ENCODE measurements at places on chromosomes 12 and 14.
A peak's percentile ranks its signal among the peaks of the same experiment; 100 is the strongest.

DNA sequence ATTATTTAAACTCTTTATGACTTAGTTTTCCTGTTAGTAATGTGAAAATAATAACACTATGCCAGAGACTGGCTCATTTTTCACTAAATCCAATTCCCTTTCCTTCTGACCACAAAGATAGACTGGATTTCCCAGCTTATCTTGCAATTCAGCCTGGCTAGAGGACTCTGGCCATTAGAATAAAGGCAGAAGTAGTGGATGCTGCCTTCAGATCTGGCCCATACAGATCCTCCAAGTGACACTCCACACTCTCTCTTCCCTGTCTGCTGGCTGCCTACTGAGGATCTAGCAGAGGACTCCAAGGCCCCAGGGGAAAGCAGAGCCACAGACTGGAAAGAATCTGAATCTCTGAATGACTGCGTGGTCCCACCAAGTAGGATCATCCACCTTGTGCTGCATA, 188.8 kb upstream of the LMNTD1 start:
- no peak for DNase-seq

DNA sequence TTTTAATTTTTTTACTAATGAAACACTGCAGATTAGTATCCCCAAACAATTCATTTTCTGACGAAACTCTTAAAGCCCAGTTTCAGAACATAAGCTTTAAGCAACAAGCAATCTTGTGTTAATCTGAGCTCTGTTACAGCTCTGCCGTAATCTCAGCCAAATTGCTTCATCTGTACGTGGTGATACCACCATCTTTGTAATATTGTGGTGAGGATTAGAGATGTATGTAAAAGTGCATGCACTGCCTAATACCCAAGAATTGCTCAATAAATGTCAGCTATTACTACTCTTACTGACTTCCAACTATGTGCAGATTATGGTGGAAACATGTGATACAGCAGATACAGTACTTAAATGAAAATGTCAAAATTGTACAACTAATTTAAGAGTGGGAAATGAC, 1.8 kb downstream of the AKAP5 start:
- DNase-seq = no peak

DNA sequence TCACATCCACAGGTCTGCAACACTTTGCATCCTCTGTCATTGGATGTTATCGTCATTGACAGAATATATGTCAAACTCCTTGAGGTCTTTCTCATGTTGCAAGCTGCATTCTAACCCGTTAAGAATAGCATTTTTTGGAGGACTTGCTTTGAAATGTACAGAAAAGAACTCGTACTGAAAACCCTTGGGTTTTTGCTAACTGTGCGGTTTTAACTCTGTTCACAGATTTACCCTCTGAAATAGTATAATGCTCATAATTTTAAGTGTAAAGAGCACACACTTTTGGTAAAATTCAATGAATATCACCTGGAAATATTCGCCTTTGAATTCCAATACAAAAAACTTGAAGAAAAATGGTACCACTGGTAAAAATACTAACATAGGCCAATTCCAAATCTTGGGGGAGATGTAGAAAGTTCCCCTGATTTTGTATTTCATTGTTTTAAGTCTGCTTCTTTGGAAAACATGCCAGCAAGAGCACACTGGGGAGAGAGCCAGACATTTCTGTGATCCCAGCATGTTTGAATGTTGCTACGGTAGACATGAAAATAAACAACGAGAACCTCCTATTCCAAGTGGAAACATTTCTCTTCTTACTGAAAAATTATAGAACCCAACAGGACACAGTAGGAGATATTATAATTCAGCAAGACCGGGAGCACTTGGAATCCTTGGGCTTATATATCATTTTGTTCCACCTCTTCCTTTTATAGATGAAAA, 446.0 kb downstream of the AEBP2 start:
- no peak for DNase-seq

GRCh38 chr14:92960706-92961566, 38.0 kb downstream of the CHGA start:
- DNase-seq = no peak

DNA sequence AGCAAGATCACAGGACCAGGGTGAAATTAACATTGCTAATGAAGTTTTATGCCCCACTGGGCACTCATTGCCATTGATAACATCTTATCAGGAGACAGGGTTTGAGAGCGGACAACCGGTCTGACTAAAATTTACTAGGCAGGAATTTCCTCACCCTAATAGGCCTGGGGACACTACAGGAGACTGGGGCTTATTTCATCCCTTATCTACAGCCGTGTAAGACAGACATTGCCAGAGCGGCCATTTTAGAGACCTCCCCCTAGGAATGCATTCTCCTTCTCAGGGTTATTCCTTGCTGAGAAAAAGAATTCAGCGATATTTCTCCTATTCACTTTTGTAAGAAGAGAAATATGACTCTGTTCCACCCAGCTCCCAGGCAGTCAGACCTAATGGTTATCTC, 8.3 kb downstream of the OR4K17 start:
- DNase-seq = no peak

DNA sequence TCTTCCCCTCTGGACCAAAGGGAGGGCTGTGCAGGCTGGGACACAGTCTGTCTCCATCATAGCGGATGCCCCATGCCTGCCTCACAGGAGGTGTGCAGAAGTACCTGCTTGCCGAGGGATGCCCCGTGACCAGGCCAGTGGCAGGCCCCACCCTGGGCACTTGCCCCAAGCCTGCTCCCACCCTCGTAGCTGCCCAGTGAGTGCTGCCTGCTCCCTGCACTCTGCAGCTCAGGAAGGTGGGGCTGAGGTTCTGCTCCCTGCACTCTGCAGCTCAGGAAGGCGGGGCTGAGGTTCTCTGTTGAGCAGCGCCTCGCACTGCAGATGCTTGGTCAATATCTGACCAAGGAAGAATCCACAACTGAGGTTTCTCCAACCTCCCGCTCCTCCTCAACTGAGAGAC, 6.9 kb downstream of the MMAB start:
- DNase-seq = no peak

DNA sequence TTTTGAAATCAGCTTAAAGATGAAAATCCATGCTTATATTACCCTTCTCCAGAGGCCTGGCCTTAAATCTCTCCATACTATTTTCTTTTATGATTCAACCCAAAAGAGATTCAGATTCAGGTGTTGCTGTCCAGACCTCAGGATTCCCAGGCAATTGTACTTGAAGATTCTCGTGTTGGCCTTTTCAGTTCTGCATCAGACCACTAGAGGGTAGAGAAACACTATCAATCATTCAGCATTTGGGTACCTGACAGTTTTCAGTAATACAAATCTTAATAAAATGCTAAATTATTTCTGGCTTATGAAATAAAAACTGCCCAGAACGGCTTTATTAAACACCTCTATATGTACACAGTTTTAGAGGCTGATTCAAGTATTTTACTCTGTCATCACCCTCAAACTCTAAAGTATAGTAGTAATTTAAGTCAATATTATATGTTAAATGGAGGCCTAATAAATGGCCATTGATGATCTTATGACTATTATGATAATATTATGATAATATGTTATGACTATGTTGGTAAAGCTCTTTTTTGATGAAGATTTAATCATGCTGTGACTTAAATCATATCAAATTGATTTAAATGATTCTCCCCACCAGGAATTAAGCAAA, 301.1 kb downstream of the DUSP6 start:
- DNase-seq = peak; percentile 82

- no peak for DNase-seq
These were observed 14.6 kb downstream of the BTG1 start for GRCh38 chr12:92130999-92131398.

- peak; percentile 68 for DNase-seq
These were observed 104.7 kb downstream of the RFLNA start for GRCh38 chr12:124399622-124400021.

DNA sequence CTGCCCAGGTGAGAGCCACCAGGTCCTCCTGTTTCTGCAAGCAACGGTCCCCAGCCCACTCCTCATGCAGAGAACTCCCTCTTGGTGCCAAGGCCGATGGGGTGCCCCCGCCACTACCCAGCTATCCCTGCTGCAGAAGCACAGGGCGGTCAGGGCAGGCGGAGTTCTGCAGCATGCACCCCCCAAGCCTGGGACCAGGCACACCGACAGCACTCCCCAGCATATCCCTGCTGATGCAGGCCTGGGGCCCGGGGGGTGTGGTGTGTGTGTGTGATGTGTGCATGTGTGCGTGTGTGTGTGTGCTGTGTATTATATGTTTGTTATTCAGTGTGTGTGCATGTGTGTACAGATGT, 27.7 kb upstream of the FZD10 start:
- no peak for DNase-seq

DNA sequence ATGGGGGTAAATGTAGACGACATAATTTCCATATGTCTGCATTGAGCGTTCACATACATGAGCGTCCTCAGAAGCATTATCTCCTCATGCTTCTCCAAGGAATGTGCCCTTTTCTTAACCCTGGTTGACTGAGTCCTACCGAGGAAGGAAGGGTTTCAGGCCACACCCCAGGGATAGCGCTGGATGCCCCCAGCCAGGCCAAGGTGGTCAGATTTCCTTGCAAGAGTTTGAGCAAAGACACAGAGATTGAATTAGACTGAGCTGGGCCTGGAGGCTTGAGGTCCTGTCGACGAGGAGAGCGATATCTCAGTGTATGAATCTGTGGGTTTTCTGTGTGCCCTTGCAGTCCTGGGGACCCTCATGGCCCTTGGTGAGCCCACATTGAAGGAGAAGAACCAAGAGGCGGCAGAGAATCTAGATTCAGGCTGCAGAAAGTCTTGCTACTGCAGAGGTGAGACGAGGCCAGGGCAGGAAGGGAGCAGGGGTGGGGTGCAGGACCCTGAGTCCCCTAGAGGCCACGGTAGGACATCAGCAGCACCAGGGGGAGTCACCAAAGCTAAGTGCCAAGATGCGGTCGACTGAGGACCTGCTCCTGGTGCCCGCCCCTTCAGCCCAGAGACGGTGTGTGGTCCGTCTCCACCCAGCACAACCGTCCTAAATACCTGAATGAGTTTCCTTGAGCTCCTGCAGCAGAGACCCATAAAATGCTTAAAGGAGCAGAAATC, 94.7 kb upstream of the DIO3 start:
- no peak for DNase-seq

GRCh38 chr12:27549236-27549800, 25.3 kb downstream of the PPFIBP1 start:
- DNase-seq = peak; percentile 68

DNA sequence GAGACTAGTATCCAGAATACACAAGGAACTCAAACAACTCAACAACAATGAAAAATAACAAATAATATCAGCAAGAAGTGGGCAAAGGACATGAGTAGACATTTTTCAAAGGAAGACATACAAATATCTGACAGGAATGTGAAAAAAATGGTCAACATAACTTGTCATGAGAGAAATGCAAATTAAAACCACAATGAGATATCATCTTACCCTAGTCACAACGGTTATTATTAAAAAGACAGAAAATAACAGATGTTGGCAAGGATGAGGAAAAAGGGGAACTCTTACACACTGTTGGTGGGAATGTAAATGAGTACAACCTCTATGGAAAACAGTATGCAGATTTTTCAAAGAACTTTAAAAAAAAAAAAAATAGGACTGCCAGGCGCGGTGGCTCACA, 20.4 kb downstream of the VWF start:
- DNase-seq = no peak

DNA sequence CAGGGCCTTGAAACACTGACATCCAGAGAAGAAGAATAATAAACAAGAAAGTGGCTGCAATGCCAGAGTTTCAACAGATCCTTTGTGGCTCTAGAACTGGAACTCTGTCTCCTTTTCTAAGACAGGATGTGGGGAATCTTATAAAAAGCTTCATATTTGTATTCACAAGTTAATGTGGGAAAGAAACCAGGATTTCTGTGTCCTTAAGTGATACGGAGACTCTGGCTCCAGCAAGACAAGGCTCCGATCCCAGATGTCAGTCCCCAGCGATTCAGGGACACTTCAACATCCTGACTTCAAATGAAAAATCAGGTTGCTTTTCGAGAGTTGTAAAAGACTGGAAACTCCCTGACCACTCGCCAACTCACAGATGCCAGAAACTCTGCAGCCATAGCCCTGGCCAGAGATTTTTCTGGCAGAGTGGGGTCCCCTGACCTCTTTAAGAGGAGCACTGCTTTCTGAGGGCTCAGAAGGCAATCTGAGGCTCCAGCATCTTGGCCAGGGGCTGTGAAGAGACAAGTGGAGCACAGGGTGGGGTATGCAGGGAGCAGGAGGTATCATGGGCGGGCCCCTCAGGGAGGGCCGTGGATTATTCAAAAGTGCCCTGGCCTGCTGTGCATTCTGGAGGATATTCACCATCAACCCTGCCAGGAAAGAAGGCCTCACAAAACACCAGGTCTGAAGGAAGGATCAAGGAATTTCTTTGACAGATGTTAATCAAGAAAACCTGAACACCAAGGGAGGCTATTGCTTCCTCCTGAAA, 53.3 kb downstream of the TMX1 start:
- peak; percentile 21 for DNase-seq
